ENCODE measurements at places on chromosomes 5 and 9.

DNA sequence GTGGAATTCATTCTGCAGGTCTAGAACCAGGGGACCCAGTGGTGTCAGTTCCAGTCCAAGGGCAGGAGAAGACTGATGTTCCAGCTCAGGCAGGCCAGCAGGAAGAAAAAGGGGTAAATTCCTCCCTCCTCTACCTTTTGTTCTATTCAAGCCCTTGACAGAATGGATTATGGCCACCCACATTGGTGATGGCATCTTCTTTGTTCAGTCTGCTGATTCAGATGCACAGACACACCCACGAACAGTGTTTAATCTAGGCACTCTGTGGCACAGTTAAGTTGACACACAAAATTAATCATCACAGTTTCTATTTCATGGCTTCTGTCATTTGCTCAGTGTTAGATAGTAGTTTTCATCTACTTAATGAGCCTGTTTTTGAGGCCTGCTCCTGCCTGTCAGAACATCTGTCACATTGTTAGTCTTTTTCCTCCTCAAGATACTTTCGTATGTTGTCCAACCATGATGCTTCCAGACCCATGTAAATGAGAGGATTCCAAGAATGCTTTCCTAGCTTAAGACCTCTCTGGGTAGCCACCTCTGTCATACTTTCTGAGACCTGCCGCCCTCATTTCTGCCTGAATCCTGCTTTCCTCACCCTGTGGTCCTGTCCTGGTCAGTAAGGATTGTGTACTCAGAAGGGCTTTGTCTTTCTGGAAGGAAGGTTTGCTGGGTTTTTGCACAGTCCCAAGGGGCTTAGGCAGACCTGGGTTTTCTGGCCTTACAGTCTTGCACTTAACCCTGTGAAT, 72.5 kb downstream of the SPIN1 start:
- DNase-seq = no peak

DNA sequence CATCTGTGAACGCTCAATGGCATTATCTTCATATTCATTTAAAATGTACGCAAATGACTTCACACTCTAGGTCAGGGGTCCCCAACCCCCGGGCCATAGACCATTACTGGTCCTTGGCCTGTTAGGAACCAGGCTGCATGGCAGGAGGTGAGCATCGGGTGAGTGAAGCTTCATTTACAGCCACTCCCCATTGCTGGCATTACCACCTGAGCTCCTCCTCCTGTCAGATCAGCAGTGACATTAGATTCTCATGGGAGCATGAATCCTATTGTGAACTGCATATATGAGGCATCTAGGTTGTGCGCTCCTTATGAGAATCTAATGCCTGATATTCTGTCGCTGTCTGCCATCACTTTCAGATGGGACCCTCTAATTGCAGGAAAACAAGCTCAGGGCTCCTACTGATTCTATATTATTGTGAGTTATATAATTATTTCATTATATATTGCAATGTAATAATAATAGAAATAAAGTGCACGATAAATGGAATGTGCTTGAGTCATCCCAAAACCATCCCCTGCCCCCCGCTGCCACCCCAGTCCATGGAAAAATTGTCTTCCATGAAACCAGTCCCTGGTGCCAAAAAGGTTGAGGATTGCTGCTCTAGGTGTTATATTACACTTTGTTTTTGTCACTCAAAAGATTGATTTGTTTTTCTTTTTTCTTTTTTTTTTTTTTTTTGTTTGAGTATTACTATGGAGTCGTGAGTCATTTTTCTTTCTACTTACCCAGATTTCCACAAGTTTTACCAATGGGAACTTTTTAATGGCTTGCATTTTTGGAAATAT, 127.2 kb downstream of the DOCK8 start:
- DNase-seq = no peak

- peak; percentile 13 for DNase-seq
These were observed 148.9 kb downstream of the RXRA start for GRCh38 chr9:134475011-134475790.

DNA sequence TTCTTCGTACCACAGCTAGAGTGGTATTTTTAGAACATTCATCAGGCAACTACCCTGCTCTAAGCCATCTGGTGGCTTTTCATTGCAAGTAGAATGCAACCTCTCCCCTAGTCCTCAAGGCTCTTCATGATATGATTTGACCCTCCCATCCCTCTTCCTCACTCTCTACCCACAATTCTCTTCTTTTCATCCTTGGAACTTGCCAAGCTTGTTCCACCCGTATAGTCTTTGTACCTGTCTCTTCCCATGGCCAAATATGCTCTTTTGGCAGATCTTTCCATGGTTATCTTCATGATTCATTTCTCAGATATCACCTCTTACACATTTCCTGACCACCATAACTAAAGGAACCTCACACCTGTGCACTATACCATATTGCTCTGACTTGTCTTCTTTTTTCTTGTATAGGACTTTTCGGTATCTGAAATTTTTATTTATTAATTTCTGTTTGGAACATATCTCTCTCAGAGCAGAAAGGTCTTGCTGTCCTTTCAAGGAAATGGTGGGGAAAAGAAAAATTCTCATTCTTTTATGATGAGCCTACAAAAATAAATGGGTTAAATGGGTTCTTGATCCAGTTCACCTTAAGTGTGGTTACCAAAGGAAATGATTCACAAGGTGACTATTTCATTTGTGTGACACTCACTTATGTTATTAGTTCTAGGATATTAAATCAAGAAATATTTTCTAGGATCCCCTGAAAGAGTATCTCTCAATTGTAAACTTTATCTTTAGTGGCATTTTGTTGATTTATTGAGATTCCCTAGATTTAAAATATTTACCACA, 3.7 kb upstream of the CD274 start:
- DNase-seq = no peak

DNA sequence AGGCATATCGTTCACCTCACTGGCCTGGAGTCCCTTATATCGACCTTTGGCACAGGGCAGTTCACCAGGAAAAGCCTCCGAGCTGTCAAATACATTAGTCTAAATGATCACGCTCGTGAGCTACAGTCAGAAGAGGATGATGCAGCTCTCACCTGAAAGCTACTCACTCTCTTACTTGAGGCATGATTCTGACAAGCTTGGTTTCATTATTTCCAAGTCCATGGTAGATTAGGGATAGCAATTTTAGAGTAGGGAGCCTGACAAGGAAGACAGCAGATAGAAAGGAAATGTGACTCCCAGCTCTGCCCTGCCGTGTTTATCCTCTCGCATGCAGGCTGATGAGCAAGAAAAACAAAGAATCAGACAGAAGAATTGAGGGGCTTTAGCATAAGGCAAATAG, 98.0 kb upstream of the MAP1B start:
- no peak for DNase-seq

DNA sequence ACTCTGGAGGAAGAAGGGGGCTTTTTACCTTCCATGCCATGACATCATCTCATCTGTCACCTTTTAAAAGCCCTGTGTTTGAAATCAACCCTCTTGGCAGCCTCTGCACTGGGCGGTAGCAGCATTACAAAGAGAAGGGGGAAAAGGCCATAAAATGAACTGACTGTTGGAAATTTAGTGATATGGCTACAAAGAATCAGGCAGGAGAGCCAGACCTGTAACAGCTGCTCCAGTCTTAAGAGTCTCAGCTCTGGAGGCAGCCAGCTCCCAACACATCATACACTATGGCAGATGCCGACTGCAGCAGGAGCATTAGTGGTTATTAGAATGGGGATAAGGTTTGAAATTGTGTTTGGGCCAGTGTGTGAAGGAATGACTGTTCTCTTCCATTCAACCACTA, 257.5 kb downstream of the DMAC1 start:
- no peak for DNase-seq

- DNase-seq = no peak
These were observed 175.3 kb upstream of the TBC1D2 start for GRCh38 chr9:98430535-98431292.

DNA sequence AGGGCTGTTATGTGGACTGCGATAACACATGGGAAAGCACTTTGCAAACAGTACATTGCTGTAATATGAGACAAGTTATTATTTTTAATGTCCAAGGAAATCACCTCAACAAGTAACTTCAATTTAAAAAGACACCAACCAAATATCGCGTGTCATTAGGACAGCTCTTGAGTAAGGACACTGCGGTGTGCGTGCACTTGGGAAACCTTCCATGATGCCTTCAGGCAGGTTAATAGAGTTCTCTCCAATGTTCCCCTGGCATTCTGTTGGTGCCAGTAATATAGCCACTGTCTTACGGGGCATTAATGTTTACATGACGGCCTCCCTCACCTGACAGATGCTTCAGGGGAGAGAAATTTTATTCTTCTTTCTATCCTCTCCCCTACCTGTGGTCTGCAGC, 42.9 kb downstream of the TTLL11 start:
- DNase-seq = no peak

DNA sequence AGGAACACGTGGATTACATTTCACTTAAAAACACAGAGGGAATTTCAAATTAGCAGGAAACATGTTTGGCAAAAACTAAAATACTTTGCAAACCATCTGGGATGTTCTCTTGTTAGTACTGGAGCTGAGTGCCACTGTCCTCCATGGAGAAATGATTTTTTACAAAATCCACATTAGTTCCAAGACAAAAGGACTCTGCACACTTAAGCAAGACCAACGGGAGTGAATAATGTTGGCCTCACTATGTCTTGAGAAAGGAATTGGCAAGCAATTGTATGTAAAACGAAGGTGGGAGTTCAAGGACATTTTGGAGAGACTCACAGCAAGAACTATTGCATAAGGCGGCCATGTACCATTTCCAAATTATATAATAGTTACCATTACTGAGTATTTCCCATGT, 547.5 kb downstream of the EBF1 start:
- no peak for DNase-seq

- DNase-seq = no peak
These were observed 48.1 kb downstream of the PAX5 start for GRCh38 chr9:36985769-36986467.

- DNase-seq = no peak
These were observed 3.1 kb downstream of the RAB14 start for GRCh38 chr9:121198512-121199042.

All from stimulated activated CD4-positive, alpha-beta T cell treated with anti-CD3 and anti-CD28 coated beads, TNF-alpha, amount 100 ng/mL, for 1 hour (primary cell).